ENCODE measurements at places on chromosomes 3 and 15.

GRCh38 chr3:52193065-52193464 is 4.9 kb upstream of the ALAS1 start:
- no peak for DNase-seq

GRCh38 chr3:56887402-56888025 is 85.8 kb upstream of the ARHGEF3 start:
- DNase-seq, result no peak

- no peak for DNase-seq
Observed at GRCh38 chr3:55842204-55842603, 355.1 kb upstream of the WNT5A start.

DNA sequence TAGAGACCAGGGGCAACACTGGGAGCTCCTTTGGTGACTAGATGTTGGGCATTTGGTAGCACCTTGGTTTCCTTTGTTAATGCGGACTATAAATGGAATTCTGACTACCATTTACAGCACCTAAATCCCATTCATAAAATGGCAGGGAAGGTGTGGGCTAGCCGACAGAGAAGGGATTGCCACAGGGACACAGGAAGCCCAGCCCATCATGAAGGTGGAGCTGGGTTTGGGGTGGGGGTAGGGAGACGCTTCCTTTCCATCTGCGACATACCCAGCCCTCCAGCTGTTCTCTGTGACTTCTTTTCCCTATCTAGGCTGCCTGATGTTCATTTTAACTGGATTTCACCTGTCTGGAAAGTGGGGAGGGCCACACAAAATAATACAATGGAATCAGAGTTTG is 21.0 kb downstream of the ABHD2 start:
- no peak for DNase-seq

GRCh38 chr3:58005669-58006068 is 2.6 kb upstream of the FLNB start:
- no peak for DNase-seq

DNA sequence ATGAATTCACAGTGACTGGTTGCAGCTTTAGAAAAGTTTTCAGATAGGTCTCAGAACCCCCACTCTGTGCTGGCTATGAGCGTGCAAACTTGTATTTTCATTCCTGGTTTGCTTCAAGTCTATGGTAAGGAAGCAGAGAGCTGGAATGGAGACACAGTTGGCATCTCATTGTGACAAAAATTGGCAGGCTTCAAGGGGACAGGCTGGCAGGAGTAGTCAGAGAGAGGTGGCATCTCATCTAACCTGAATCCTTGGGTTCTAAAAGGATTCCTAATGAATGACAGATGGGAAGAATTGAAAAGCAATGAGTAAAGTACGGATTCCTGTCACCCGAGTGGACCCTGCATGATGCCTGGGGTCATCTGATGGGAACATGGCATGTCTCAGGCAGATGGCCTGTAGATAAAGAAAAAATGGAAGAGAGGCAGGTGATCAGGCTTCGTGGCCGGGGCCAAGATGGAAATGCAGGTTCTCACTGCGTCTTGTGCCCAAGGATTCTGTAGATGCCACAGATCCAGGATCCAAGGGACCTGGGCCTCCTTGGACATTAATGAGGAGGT is 89.4 kb upstream of the ABHD17C start:
- no peak for DNase-seq

GRCh38 chr3:23051240-23052140 is 151.6 kb upstream of the UBE2E2 start:
- no peak for DNase-seq

DNA sequence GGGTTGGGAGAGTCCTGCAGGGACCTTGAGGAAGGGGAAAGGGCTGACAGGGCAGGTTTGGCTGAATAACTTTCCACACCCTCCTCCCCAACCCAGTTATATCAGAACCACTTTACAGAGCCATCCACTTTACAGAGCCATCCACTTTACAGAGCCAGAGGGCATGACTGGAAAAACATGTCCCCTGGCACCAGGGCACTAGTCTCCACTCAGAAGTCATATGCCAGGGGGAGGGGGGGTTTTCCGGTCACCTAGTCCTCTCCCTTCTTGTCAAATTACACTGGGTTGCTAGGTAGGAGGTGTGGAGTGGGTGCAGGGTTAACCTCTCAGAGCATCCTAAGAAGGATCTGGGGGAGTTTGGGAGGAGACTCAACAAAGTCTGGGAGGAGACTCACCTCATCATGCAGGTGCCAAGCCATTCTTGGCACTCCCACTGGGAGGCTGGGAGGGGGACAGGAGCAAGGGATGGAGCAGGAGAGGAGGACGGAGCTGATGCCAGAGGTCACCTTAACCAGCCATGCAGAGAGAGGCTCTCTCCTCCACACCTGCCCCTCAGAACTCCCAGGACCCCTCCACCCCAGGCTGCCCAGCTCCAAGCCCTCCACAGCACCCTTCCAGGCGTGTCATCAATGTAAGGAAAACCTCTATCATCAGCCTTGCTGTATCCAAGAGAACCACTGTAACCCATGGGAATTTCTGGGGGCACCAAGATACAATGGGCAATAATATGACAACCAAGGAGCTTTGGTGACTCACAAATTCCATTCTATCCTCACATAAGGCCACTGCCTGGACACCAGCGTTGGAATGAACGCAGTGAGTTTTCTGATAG is 1.7 kb downstream of the LRRC2 start:
- no peak for DNase-seq

DNA sequence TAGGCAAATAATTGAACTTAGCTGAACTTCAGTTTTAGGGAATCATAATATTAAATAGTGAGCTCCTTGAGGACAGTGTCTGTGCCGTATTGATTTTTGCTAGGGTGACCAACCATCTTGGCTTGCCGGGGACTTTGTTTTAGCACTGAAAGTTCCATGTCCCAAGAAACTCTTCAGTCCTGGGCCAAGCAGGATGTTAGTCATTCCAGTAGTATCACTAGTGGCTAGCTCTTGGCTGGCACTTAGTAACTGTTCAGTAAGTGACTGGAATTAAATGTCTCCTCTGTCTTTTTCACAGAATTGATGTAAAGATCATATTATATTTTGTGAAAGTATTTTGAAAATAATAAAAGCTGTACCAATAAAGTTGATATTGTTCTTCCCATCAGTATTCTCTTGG is 42.3 kb downstream of the RSRC1 start:
- no peak for DNase-seq

DNA sequence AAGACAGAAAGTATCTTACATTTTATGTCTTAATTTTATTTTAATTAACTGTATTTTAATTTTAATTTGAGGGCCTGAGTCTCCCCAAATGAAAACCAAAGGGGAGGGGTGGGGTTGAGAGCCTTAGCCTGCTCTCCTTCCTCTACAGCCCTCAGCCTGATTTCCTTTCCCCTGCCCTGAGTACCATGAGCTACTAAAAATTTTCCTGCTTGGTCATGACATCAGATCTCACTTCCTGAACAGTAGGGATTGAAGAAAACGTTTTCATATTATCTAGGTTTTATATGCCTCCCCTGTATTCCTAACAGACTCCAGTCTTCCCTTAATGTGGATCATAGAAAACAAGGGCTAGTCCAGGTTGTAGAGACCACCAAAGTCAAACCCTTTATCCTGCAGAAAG is 133.9 kb downstream of the MYLK start:
- DNase-seq, result no peak

GRCh38 chr15:91578511-91578910 is 275.0 kb upstream of the SLCO3A1 start:
- no peak for DNase-seq

DNA sequence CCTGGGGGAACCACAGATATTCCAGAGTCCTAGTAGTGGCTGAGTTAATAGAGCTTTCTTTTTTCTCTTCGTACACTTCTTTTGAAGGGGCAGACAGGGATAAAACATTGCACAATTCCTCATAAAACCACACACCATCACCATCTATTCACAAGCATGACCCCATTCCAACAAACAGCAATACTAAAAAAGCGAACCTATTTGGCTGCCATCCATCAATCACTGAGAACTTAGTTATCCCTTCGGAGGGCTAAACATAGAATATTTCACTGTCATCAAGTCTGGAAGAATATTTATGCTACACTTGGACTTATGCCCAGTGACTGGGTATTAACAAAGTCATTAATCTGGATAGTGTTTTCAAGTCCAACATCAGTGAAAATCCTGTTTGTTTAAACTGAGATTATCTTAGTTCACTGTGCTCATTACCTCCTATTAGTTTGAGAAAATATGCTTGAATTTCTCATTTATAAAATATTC is 80.3 kb upstream of the PRTG start:
- DNase-seq, result no peak

GRCh38 chr15:65869954-65870871 is 922 bp downstream of the RAB11A start:
- DNase-seq, result no peak

DNA sequence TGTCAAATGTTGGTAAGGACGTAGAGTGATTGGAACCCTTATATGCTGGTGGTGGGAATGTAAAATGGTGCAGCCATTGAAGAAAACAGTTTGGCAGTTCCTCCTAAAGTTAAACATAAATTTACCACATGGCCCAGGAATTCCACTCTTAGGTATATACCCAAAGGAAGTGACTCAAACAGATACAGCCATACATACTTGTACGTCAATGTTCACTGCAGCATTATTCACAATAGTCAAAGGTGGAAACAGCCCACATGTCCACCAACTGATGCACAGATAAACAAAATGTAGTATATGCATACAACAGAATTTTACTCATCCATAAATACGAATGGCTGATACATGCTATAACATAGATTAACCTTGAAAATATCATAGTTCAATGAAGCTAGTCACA is 13.2 kb downstream of the CLASP2 start:
- no peak for DNase-seq

DNA sequence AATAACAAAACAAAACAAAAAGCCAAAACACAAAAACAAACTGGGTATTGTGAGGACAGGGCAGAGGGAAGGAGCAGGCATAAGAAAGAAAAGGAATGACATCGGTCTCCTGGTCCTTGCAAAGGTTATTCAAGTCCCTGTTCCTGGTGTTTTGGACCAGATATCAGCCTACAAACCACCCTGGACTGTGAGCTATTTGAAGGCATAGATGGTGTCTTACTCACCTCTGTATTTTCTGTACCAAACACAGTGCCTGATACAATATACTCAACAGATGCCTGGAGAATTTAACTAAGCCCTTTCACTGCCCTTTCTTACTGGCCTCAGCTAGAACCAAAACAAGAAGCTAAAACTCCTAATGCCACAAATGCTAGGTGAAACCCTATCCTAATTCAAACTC is 197.0 kb downstream of the TIGIT start:
- no peak for DNase-seq

GRCh38 chr3:119831941-119832371 is 50.1 kb downstream of the NR1I2 start:
- DNase-seq, result no peak

GRCh38 chr3:3778641-3779270 is 20.5 kb upstream of the LRRN1 start:
- no peak for DNase-seq

GRCh38 chr3:194487289-194488054 is 670 bp upstream of the ATP13A3 start:
- no peak for DNase-seq

GRCh38 chr15:80464951-80465625 is 60.9 kb downstream of the ARNT2 start:
- DNase-seq, result no peak

DNA sequence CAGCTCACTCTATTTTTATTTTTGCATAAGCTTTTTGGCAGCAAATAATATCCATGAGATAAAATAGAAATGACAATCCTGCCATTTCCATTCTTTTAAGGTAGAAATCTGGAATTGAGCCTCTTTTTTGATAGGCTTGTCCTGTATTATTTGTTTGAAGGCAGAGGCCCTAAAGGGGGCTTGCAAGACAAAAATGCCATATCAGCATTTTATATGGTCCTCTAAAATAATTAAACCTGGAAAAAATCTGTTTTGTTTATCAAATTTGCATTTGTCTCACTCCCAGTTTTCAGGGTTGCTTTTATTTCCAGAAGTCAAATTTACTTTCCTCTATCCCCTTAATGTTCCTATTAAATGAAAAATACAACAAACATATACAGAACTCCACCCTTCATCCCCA is 134.9 kb upstream of the GAP43 start:
- no peak for DNase-seq

- DNase-seq, result no peak
Observed at GRCh38 chr15:34621675-34622074, 38.2 kb upstream of the GOLGA8B start.

DNA sequence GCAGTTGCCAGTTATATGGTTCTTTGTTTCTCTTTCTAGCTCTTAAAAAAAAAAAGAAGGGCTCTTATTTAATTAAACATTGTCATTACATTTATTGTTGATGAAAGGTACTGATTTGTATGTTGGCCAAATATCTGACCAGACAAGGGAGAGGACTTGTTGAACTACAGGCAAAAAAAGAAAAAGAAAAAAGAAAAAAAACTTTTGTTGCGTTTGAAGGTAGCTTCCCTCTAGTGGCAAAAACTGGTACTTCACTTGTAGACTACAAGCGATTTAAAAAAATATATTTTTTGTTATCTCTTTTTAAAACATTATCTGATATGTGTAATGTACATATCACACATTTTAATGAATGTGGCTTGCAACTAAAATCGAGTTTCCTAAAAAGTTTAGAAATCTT is 280.6 kb downstream of the ROBO2 start:
- no peak for DNase-seq

DNA sequence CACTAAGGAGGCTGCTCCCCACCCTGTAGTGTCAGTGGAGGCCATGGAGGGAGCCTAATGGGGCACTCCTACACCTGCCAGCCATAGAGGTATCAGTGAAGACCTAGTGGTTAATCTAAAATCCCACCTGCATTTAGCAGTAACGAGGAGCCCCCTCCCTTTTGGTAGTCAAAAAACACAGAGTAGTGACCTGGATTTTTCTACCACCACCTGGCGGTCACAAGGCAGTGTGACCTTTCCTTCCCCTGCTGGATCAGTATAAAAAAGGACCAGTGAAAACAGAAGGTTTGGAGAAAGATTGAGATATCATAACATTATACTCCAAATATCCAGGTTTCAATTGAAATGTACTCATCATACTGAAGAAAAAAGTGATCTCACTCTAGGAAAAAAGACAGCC is 241.2 kb downstream of the PYDC2 start:
- no peak for DNase-seq

- no peak for DNase-seq
Observed at GRCh38 chr3:192575879-192576506, 151.3 kb downstream of the FGF12 start.

DNA sequence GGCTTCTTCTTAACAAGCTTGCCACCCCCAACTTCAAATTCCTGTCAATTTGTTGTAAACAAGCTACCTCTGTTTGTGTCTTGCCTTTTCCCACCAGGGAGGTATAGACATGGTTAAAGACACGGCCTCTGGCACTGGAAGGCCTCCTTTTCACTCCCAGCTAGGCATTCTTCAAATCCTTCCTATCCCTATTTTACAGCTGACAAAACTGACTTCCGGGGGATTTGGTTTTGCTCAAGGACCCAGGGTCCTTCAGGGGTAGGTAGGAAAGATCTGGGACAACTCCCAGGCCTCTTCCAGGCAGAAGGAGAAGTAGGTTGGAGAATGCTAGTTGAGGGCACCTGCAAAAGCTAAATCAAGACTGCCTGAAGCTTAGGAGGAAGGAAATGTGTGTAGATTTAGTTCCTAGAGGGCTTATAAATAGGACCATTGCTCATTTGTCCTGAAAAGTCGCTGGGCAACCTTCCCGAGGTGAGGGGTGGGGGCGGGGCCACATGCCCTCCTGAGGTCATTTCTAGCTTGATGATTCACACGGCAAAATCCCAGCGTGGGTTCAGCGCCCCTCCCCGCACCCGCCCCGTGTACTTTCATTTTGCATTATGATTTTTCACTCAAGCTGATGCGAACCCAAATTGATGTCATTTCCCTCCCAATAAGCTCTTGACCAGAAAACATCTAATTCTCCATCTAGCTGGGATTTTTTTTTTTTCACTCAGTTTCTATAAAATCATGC is 365.5 kb downstream of the SHQ1 start:
- peak; percentile 50 for DNase-seq
